Epithelial cell of proximal tubule (primary cell): ENCODE measurements at places on chromosomes 3 and 15. TPM values are rescaled to one million over a fixed set of nuclear protein-coding genes. Genes with fewer than 3 reads are reported as not detected.

ITGB5 gene
- total RNA-seq, result 129 and 141 TPM in 2 replicates

ARRDC4 gene
- total RNA-seq, result 2.0 and 18.3 TPM in 2 replicates

SLC30A4 gene
- total RNA-seq, result 2.1 and 2.5 TPM in 2 replicates

ASB14 gene
- not detected in 2 replicates for total RNA-seq

HACD3 gene
- total RNA-seq, result 127 and 157 TPM in 2 replicates

NMB gene
- 16.1 and 17.4 TPM in 2 replicates for total RNA-seq

GRCh38 chr3:136437043-136437442 is 186.9 kb downstream of the PCCB start:
- DNase-seq, result no peak

DNA sequence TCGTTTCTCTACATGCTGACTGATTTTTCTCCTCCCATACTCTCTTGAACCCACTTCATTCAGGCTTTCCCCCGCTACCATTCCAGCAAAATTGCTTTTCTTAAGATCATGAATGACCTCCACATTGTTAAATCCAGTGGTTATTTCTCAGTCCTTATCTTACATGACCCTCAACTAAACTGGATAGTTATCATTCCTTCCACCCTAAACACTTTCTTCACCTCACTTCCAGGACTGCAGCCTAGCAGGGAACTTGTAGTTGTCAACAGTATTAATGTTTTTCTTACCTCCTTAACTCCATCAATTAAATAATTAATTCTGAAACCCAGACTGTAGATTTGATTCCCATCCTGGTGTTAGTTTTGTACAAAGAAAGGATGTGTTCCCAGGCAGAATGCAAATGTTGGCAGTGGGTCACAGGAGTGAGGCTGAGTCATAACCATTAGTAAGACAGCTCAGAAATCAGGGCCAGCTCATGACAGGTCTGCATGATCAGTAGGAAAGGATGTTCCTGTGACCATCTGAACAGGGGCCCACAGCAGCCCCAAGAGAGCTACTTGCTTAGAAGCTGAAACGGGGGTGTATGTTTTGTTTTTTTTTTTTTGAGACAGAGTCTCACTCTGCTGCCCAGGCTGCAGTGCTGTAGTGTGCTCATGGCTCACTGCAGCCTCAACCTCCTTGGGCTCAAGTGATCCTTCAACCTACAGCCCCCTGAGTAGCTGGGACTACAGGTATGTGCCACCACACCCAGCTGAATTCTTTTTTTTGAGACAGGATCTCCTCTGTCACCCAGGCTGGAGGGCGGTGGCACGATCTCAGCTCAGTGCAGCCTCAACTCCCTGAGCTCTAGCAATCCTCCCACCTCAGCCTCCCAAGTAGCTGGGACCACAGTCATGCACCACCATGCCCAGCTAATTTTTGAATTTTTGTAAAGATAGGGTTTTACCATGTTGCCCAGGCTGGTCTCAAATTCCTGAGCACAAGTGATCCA is 9.1 kb downstream of the BCL2L10 start:
- DNase-seq, result peak; percentile 90

DNA sequence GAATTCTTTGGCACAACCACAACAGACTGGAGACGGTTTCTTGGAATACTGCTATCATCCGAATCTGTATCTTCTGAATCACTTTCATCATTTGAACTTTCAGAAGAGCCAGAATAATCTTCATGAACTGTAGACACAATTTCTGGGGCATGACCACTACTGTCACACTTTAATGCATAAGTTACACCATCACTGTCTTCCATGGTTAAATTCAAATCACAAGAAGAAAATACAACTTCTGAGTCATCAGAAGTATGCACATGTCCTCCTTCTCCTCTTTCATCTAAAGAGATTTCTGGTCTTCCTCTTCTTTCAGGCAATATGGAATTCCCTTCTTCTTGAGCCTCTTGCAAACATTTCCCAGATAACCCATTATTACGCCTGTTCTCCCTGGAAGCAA is 42.5 kb downstream of the SETD2 start:
- DNase-seq, result no peak

GRCh38 chr15:64687172-64687571 is 88.2 kb downstream of the RBPMS2 start:
- no peak for DNase-seq

GRCh38 chr15:51312166-51313073 is 26.0 kb downstream of the CYP19A1 start:
- no peak for DNase-seq

- DNase-seq, result no peak
These were observed 141.5 kb downstream of the PLOD2 start for GRCh38 chr3:146019508-146019907.

DNA sequence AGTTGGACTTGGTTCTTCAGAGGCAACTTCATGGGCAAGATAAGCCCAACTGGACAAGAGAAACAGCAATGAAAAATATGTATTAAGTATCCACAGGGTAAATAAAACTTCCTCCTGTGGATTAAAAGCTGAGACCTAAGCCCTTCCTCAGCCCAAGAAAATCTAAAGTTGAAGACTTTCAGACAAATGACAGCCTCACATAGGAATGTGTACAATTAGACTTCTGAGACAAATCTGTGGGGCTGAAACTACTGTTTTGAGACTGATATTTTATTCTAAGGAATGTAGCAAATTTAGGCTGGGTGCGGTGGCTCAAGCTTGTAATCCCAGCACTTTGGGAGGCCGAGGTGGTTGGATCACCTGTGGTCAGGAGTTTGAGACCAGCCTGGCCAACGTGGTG is 74.2 kb upstream of the IL12A start:
- DNase-seq, result no peak

DNA sequence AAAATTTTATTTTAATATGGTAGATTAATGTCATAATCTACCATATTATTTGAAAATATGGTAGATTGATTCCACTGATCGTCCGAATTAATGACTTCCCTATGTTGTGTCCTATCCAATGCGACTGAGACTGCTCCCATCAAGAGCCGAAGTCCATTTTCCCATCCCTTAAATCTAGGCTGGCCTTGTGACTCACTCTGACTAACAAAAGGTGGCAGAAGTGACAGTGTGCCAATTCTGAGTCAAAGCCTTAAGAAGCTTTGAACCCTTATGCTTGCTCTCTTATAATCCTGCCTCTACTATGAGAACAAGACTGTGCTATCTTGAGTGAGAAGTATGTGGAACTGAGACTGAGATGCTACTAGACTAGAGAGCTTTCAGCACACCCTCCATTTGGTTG is 387.2 kb downstream of the ROBO1 start:
- no peak for DNase-seq

GRCh38 chr3:45545476-45545875 is 49.1 kb upstream of the LIMD1 start:
- DNase-seq, result no peak

- no peak for DNase-seq
These were observed 25.7 kb downstream of the RPLP1 start for GRCh38 chr15:69478259-69478781.

GRCh38 chr15:64454282-64454681 is 6.1 kb upstream of the ZNF609 start:
- DNase-seq, result no peak

DNA sequence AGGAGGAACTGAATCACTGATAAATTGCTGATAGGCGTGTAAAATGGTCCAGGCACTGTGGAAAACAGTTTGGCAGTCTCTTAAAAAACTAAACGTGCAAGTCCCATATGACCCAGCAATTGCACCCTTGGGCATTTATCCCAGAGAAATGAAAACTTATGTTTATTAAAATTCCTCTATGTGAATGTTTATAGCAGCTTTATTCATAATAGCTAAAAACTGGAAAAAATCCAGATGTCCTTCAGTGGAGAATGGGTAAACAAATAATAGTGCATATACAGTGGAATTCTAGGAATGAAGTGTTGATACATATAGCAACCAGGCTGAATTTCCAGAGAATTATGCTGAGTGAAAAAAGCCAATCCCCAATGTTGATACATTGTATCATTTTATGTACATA is 482.2 kb upstream of the PDZRN3 start:
- DNase-seq, result no peak

DNA sequence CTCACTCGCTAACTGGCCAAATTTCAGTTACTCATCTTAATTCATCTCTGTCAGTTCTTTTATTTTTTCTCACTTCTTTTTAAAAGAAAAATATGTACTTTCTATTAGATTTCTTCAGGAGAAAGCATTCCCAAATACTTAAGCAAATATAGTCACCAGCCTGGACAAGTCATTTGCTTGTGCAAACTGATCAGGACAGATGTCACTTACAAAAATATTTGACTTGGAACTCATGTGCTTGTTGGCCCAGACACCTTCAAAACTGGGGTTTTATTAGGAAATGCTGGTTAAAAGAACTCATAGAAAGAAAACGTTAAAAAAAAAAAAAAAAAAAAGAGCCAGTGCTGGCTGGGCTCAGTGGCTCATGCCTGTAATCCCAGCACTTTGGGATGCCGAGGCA is 31.3 kb upstream of the FOXP1 start:
- no peak for DNase-seq
